ENCODE measurements at places on chromosomes 11 and 22.

- no peaks in the 10 kb centered on the region for H3K4me1 ChIP-seq
- H3K27me3 ChIP-seq = no peaks in the 10 kb centered on the region
- H3K4me3 ChIP-seq = no peak overlapping the region
- no peak for DNase-seq
- no peak overlapping the region for H3K27ac ChIP-seq
Measured at GRCh38 chr11:108606495-108607160, 13.1 kb upstream of the EXPH5 start.

- peaks cover 23% of the 10 kb centered on the region for H3K4me1 ChIP-seq
- no peak overlapping the region for H3K27ac ChIP-seq
- H3K4me3 ChIP-seq = no peak overlapping the region
- DNase-seq = no peak
- no peaks in the 10 kb centered on the region for H3K36me3 ChIP-seq
- no peaks in the 10 kb centered on the region for H3K27me3 ChIP-seq
Measured at GRCh38 chr11:30568931-30569330, 17.2 kb downstream of the MPPED2 start.

DNA sequence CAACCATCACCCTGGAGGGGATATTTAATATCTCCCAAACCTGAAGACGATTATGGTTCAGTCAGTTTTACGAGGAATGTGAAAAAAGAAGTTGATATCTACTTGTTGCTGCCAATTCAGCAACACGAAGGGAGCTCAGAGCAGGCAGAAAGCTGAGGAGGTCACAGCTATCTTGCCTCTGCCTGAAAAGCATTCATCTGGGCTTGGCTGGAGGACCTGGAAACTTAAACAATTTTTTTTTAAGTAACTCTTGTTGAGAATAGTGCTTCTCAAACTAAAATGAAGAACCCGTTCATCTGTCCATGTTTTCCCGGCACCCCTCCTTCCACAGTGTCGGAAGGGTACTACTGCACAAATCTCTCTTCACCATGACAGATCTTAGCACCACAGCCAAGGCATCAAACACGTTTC is 98.9 kb downstream of the MICAL3 start:
- no peak overlapping the region for H3K4me3 ChIP-seq
- DNase-seq = no peak
- peaks cover 30% of the 10 kb centered on the region for H3K4me1 ChIP-seq
- no peak overlapping the region for H3K27ac ChIP-seq

- no peak for DNase-seq
- no peak overlapping the region for H3K27ac ChIP-seq
- no peaks in the 10 kb centered on the region for H3K36me3 ChIP-seq
Measured at GRCh38 chr11:43550714-43551113, 129.8 kb upstream of the HSD17B12 start.

DNA sequence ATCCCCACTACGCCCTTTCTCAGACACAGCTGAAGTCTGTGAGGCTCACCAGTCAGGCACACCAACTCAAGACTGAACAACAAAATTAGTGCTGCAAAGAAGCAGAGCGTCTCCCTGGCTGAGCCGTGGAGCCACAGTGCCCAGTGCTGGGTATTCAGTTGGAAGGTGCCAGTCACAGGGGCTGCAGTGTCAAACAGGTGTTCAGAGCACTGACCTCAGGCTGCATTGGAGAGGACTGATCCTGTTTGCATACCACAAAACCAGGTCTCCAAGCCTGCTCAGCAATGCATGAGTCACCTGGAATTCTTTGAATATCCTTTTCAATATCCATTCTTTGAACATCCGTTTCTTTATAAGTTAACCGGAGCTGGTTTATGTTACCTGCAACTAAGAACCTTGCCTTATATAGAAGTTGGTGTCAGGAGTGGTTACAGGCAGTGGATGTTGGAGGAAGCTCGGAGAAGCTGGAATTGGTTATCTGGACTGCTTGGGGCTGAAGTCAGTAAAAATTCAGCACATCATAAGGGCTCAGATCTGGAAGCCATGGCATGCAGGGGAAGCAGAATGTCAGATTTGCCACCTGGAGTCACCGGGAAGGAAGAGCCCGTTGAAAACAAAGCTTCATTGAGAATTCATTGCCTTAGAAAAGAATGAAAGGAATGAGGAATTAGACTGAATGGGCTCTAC is 30.3 kb downstream of the PDGFB start:
- no peaks in the 10 kb centered on the region for H3K27me3 ChIP-seq
- peaks cover 17% of the 10 kb centered on the region for H3K4me1 ChIP-seq
- H3K27ac ChIP-seq = peak overlapping the region; percentile 52

DNA sequence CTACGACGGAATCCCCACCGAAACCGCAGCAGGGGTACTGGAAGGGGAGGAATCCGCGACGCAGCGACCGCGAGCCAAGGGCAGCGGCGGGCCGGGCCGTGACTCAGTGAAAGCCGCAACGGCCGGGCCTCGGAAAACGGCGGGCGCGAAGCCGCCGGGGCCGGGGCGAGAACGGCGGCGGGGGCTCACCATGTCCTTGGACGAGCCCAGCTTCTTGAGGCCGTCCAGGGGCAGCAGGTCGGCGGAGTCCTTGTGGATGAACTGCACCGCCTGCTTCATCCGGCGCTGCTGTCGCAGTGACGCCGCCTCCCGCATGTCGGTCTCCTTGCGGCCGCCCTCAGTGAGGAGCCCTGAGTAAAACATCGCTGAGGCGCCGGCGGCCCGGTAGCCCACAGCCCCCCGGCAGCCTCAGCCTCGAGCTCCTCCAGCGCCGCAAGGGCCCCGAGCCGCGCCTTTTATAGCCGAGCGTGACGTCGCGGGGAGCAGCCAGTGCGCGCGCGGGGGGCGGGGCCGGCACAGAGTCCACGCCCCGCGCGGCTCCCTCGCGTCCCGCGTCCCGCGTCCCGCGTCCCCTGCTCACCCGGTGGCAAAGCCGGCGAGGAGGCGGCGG is at the start of gene NRIP3:
TSS of gene NRIP3 (minus strand) at position 429 of the 610 bp plus-strand sequence. CDS start at position 363, 66 bp downstream.
- DNase-seq = peak; percentile 84
- no peak within 1 kb of the TSS for H3K27ac ChIP-seq
- H3K27me3 ChIP-seq = peaks cover 62% of the 10 kb centered on the region

DNA sequence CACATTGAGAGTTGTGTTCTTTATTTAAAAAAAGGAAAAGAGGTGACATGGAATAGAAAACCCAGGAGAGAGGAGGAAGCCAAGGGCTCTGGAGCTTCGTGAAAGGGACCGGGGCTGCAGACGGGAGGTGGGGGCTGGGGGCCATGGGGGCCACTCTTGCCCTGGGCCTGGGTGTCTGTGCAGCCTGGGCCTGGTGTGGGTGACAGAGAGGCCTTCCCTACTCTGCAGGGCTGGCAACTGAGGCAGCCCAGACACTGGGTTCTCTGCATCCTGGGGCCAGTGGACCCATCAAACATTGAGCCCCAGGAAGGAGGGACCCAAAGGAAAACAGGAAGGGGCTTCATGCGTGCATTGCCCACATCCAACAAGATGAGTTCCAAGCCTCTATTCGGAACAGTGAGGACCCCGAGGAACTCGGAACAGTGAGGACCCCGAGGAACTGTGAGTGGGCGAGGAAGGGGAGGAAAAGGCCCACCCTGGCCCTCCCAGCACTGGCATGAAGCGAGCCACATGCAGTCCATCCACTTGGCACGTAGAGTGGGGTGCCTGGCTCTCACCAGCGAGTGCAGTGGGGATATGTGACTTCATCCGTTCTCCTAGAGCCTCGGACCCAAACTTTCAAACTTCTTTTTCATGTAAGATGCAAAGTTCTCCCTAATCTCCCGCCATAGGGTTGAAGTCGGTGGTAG is 1121.6 kb downstream of the BRD1 start:
- no peaks in the 10 kb centered on the region for H3K36me3 ChIP-seq
- H3K4me3 ChIP-seq = no peak overlapping the region
- no peak overlapping the region for H3K27ac ChIP-seq
- DNase-seq = no peak
